PC-3 (cell line): ENCODE measurements at places on chromosomes 5 and 9. TPM values are rescaled to one million over a fixed set of nuclear protein-coding genes. Genes with fewer than 3 reads are reported as not detected.
A peak's percentile ranks its signal among the peaks of the same experiment; 100 is the strongest.

GRCh38 chr9:38380872-38381534, 11.5 kb upstream of the ALDH1B1 start:
- DNase-seq: peak; percentile 54

GRCh38 chr9:84374013-84374412, 33.5 kb upstream of the SLC28A3 start:
- no peak for DNase-seq

DNA sequence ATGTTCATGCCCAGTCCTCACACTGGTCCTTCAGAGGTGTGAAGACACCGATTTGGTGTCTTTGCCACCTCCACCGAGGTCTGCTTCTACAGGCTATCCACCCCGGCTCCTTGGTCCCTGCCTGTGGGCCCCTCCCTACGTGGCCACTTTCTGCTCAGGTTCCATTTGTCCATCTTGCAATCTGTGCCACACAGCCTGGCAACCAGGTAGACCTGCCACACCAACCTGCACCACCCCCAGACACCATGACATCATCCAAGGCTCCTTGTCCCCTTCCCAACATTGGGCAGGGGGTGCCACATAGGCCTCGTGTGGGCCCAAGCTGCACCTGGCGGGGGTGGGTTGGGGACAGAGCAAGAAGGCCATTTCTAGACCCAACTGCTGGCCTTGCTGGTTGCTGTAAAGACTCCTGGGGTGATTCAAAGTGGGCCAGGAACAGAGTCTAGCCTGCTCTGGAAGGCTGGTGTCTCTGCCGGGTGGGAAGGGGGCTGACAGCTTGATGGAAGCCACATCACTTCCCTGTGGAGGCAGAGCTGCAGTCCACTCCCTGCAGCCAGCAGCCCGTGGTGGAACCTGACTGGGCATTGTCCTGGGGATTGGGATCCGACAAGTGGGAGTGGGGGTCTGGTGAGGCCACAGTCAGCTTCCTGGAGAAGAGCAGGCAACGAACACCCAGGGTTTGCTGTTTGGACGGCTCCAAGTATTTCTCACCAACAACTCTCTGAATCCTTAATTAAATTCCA, 65.8 kb upstream of the SLC25A51 start:
- no peak for DNase-seq

- no peak for DNase-seq
Observed at GRCh38 chr5:166281433-166281832, 2010.0 kb upstream of the WWC1 start.

The MEIKIN gene
- total RNA-seq: not detected in 2 replicates

The PRRT1B gene
- total RNA-seq: not detected in 2 replicates

The PTCD2 gene
- 3.4 and 6.0 TPM in 2 replicates for total RNA-seq

DNA sequence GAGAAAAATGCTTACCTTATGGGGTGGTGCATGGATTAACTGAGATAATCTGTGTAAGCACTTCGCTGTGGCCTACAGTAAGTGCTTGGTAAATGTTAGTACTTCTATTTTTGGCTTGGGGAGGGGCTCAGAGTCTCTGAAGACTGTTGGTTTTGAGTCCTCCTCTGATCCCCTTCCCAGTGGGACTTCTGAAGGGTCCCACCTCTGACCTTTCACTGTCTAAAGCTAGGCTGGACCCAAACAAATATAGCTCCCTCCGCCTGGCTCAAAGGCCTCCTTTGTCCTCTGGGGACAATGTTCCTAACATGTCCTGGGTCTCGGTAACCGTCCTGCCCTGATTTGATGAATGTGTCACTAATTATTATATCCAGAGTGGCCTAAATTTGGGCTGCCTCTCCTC, 34.8 kb downstream of the CAMK2A start:
- no peak for DNase-seq

- peak; percentile 82 for DNase-seq
Observed at GRCh38 chr9:38026021-38026809, 42.8 kb downstream of the SHB start.

- DNase-seq: no peak
Observed at GRCh38 chr9:77521091-77521490, 127.0 kb downstream of the GNA14 start.

The PLAC8L1 gene
- total RNA-seq: 0.95 TPM in 1 of 2 replicates, not detected in the other
